Mesothelial cell of epicardium (in vitro differentiated cells): ENCODE measurements at places on chromosomes 13 and 19. TPM values are rescaled to one million over a fixed set of nuclear protein-coding genes. Genes with fewer than 3 reads are reported as not detected.

The KIR3DL1 gene
- total RNA-seq: not detected in 3 replicates

The VSIG10L gene
- total RNA-seq: 8.1 to 8.9 TPM (median 8.6 TPM) in 3 replicates

The FLT3LG gene
- 1.8 to 2.4 TPM (median 2.0 TPM) in 3 replicates for total RNA-seq

The CEACAM5 gene
- not detected in 3 replicates for total RNA-seq

The VN1R2 gene
- 0.20 TPM in 1 of 3 replicates, not detected in the others for total RNA-seq

The ZNF729 gene
- total RNA-seq: not detected in 3 replicates

The BORCS8 gene
- 26.4 to 28.4 TPM (median 26.7 TPM) in 3 replicates for total RNA-seq

The SLC46A3 gene
- 5.8 to 6.4 TPM (median 6.1 TPM) in 3 replicates for total RNA-seq

The PDE4A gene
- 2.9 to 3.1 TPM (median 3.0 TPM) in 3 replicates for total RNA-seq

The CEACAM20 gene
- total RNA-seq: not detected in 3 replicates

The KCNC3 gene
- 53.4 to 57.7 TPM (median 54.4 TPM) in 3 replicates for total RNA-seq

The HOMER3 gene
- 53.7 to 60.4 TPM (median 56.3 TPM) in 3 replicates for total RNA-seq

The ASF1B gene
- total RNA-seq: 6.3 to 8.9 TPM (median 8.4 TPM) in 3 replicates

The ACP7 gene
- not detected in 3 replicates for total RNA-seq

The RAB3A gene
- 5.9 to 6.7 TPM (median 6.4 TPM) in 3 replicates for total RNA-seq

The ZNF430 gene
- total RNA-seq: 18.8 to 23.1 TPM (median 22.6 TPM) in 3 replicates

The STARD13 gene
- 21.3 to 24.5 TPM (median 23.0 TPM) in 3 replicates for total RNA-seq

The LIM2 gene
- total RNA-seq: not detected in 3 replicates

The FPR1 gene
- not detected in 3 replicates for total RNA-seq

The BRSK1 gene
- total RNA-seq: 38.5 to 46.0 TPM (median 43.4 TPM) in 3 replicates

The PLPPR2 gene
- 18.9 to 21.4 TPM (median 20.4 TPM) in 3 replicates for total RNA-seq

The CFAP97D2 gene
- total RNA-seq: not detected in 3 replicates

The KRTDAP gene
- 1.9 to 3.3 TPM (median 2.5 TPM) in 3 replicates for total RNA-seq

The CLEC17A gene
- total RNA-seq: not detected in 3 replicates

The FAM98C gene
- 17.9 to 20.6 TPM (median 18.8 TPM) in 3 replicates for total RNA-seq

The CD37 gene
- total RNA-seq: not detected in 3 replicates

The MAST1 gene
- total RNA-seq: 4.0 to 5.8 TPM (median 4.4 TPM) in 3 replicates

The ZNF528 gene
- total RNA-seq: 10.8 to 12.7 TPM (median 11.8 TPM) in 3 replicates

The EPSTI1 gene
- 37.3 to 44.0 TPM (median 42.7 TPM) in 3 replicates for total RNA-seq

The SPRED3 gene
- 6.7 to 7.1 TPM (median 7.0 TPM) in 3 replicates for total RNA-seq

The C19orf67 gene
- 0.45 to 0.90 TPM (median 0.58 TPM) in 3 replicates for total RNA-seq

The F10 gene
- total RNA-seq: 12.1 to 15.1 TPM (median 12.3 TPM) in 3 replicates

The TEKTIP1 gene
- 2.3 to 3.5 TPM (median 2.6 TPM) in 3 replicates for total RNA-seq

The JAK3 gene
- 10.7 to 12.3 TPM (median 11.2 TPM) in 3 replicates for total RNA-seq

The KLF1 gene
- total RNA-seq: 0.13 TPM in 1 of 3 replicates, not detected in the others

The ZNF112 gene
- total RNA-seq: 13.0 to 13.6 TPM (median 13.0 TPM) in 3 replicates

The PRRG2 gene
- total RNA-seq: 0.87 to 1.4 TPM (median 1.1 TPM) in 3 replicates

The ZNF835 gene
- total RNA-seq: 0.07 to 0.34 TPM in 2 of 3 replicates, not detected in the other

The ANKLE1 gene
- total RNA-seq: 3.6 to 4.1 TPM (median 3.7 TPM) in 3 replicates

The IL4I1 gene
- total RNA-seq: 1.3 to 1.7 TPM (median 1.6 TPM) in 3 replicates

The RNF17 gene
- not detected in 3 replicates for total RNA-seq

The NCAN gene
- 0.02 to 0.29 TPM (median 0.07 TPM) in 3 replicates for total RNA-seq

The AMH gene
- total RNA-seq: 42.4 to 50.1 TPM (median 44.5 TPM) in 3 replicates

The ZNF132 gene
- 4.2 to 4.8 TPM (median 4.4 TPM) in 3 replicates for total RNA-seq

The CEACAM4 gene
- total RNA-seq: not detected in 3 replicates

The OVOL3 gene
- not detected in 3 replicates for total RNA-seq

The NLRP5 gene
- not detected in 3 replicates for total RNA-seq

The BRME1 gene
- 6.3 to 7.2 TPM (median 7.0 TPM) in 3 replicates for total RNA-seq

The SIGLEC14 gene
- not detected in 3 replicates for total RNA-seq

The CYP2A6 gene
- 0.27 to 0.40 TPM (median 0.34 TPM) in 3 replicates for total RNA-seq

The WDR88 gene
- not detected in 3 replicates for total RNA-seq
